ENCODE measurements at places on chromosomes 7 and 10.

GRCh38 chr7:130136579-130137167, 66.3 kb downstream of the KLHDC10 start:
- no peak for DNase-seq

- DNase-seq: no peak
These were observed 30.4 kb upstream of the RSU1 start for GRCh38 chr10:16847644-16848043.

DNA sequence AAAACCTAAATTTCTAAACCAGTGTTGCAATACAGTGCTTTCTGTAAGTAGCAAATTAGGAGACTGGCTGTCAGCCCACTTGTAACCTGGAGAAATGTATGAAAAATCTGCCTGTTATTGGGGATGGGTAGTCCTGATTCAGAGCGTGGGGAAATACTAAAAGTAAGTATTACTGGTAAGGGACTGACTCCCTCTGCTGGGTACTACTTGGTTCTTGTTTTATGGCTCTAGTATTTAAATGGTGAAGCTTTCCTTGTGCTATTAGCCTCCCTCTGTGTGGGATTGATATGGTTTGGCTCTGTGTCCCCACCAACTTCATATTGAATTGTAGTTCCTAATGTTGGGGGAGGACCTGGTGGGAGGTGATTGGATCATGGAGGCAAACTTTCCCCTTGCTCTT, 886.1 kb downstream of the SORCS1 start:
- DNase-seq: no peak

GRCh38 chr7:50332241-50333165, 28.0 kb downstream of the IKZF1 start:
- no peak for DNase-seq

- DNase-seq: no peak
These were observed 30.5 kb upstream of the SRGN start for GRCh38 chr10:69057261-69057950.

GRCh38 chr7:108669958-108670357, 100.3 kb downstream of the DNAJB9 start:
- DNase-seq: no peak

DNA sequence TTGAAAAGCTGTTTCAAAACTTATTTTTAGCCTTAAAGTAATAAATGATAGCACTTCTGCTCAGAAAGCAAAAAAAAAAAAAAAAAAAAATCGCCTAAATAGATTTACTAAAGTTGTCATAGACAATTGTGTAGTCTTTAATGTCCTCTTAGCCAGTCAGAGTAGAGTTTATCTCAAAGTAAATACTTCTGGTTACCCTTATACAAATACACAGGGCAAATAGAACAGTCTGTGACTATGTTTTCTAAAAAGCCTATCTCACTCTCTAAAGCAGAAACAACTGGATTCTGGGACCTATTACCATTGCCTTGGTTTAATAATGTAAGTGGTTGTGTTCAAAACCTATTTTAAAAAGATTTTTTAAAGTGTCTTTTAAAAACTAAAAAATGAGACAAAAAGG, 156.2 kb upstream of the THSD7A start:
- DNase-seq: no peak

- DNase-seq: no peak
These were observed 210.3 kb downstream of the CAMK1D start for GRCh38 chr10:12559578-12560178.

- DNase-seq: no peak
These were observed 10.1 kb downstream of the PON2 start for GRCh38 chr7:95424716-95425115.

- no peak for DNase-seq
These were observed 114.8 kb downstream of the JAZF1 start for GRCh38 chr7:28065721-28066285.

Data from MM.1S (cell line).